ENCODE measurements at places on chromosomes 12 and 14.
A peak's percentile ranks its signal among the peaks of the same experiment; 100 is the strongest.

DNA sequence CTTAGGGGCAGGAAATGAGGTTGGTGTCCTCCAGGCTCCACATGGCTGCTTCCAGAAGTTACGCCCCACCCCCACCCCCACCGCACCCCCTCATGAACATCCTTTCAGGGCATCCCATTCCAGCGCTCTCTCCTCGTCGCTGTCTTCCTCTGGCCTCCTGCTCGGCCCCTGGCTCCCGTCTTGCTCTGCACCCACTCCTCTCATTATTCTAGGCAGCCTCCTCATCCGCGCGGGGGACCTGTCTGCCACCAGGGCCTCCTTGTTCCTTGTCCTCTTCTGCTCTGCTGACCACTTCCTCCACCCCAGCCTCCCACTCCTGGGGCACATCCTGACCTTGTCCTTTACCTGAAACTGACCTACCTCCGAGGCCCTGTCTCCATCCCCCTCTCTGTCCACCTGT is 29.8 kb upstream of the PLEKHG6 start:
- no peak for DNase-seq

DNA sequence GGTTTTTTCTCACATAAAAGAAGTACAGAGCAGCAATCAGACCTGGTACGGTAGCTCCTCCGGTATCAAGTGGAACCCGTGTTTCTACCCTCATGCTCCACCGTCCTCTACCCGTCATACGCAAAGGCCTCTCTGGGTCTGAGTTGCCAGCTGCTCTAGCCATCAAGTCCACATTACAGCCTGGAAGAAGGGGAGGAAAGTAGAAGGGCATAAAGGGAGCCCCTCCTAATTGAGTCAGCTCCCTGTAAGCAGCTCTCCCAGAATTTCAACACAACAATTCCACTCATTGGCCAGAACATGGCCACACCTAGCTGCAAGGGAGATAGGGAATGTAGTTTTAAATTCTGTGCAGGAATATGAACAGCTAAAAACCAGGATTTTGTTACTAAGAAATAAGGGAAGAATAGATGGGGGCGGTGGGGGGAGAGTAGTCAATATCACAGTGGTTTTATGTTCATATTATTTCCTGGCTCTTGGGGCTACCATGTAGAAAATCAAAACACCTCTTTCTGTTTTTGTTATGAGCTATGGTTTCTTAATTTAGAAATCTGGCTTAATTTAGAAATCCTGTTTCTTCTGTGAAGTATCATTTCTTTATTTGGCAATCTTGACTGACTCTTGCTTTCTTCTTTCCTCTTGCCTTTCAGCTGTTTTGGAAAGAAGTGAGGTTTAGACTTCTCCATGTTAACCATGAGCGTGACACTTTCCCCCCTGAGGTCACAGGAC is 103.9 kb downstream of the AKAP6 start:
- DNase-seq = no peak

DNA sequence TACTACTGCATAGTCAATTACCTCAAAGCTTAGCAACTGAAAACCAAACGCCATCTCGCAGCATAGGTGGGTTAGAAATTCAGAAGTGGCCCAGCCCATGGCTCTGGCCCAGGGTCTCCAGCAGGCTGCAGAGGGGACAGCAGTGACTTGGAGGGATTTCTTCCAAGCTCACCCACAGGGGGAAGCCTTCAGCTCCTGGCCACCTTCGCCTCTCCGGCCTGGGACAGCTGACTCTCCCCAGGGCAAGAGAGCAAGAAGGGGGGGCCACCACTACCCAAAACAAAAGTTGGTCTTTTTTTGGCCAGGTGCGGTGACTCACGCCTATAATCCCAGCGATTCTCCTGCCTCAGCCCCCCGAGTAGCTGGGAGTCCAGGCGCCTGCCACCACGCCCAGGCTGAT is 32.2 kb upstream of the ANKRD9 start:
- no peak for DNase-seq

GRCh38 chr14:73455294-73455693 is 3.1 kb downstream of the NUMB start:
- no peak for DNase-seq

GRCh38 chr12:95446506-95446900 is 27.4 kb upstream of the METAP2 start:
- DNase-seq = peak; percentile 80

GRCh38 chr12:59121451-59121850 is 201.1 kb upstream of the LRIG3 start:
- DNase-seq = no peak

- DNase-seq = peak; percentile 88
These were observed 723.4 kb upstream of the MDGA2 start for GRCh38 chr14:48398675-48399282.

DNA sequence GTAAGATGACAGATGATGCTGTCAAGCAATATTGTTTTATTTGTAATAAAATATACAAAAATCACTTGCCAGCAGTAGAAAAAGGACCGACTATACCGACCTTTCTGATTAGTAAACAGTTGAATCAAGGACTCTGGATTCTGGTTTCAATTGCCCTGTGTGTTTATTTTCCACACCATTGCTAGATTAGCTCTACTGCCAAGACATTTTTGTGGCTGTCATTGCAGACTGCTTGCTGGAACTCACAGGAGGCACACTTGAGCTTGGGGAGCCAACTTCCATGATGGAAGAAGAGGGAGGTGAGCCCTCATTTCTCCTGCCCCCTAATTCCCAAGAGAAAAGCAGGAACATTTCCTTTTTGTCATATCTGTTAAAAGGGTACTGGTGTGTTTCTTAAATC is 51.3 kb downstream of the MAPKAPK5 start:
- no peak for DNase-seq

- DNase-seq = no peak
These were observed 28.6 kb downstream of the SLC2A14 start for GRCh38 chr12:7844116-7844515.

DNA sequence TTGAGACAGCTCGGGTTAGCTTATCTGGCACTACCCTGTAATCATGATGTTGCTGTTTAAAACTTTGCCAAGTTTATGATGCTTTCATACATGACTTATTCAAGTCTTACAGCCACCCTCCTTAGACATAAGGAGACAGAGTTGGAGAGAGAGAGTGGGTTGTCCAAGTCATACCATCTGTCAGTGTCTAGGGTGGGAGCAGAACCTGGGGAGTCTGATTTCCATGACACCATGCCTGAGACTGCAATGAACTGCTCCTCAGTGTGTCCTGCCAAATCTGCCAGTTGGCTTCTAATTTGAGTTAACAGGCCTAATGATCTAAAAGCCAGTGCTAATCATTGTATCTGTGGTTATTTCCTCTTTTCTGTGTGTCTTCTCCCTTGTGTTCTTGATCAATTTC is 43.7 kb upstream of the PHC1 start:
- no peak for DNase-seq

DNA sequence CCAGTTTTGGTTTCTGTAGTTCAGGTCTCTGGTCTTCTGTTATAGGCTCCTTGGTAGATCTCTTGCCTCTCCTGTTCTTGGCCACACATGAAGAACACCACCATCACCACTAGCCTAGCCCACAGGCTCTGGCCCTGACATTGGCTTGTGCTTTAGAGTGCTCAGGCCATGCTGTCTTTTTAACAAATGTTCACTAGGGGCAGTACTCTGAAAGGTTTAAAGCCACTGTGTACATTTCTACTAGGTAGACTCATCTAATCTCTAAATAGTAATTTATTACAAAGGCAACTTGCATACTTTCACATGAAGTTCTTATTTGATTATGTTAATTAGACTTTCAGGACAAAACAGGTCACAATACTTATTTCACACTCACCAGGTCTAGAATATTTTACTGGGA is 38.3 kb downstream of the PDE6H start:
- DNase-seq = peak; percentile 54

DNA sequence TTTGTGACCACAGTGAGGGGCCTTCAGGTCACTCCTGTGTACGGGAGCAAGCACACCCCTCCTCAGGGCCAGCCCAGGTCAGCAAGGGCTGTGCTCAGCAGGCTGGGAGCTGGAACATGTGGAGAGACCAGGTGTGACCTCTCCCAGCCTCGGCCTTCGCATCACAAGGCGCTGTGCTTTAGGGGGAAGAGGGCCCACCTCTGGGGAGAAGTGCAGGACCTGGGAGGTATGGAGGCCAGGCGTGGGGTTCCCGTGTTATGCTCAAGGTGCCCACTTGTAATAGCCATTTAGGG is 194.6 kb upstream of the PRMT8 start:
- no peak for DNase-seq

- no peak for DNase-seq
These were observed 836.6 kb downstream of the SLC6A15 start for GRCh38 chr12:84075991-84076390.

GRCh38 chr12:95218150-95219133 is 835 bp downstream of the VEZT start:
- DNase-seq = peak; percentile 37

GRCh38 chr14:59374048-59374447 is 91.1 kb downstream of the GPR135 start:
- no peak for DNase-seq

DNA sequence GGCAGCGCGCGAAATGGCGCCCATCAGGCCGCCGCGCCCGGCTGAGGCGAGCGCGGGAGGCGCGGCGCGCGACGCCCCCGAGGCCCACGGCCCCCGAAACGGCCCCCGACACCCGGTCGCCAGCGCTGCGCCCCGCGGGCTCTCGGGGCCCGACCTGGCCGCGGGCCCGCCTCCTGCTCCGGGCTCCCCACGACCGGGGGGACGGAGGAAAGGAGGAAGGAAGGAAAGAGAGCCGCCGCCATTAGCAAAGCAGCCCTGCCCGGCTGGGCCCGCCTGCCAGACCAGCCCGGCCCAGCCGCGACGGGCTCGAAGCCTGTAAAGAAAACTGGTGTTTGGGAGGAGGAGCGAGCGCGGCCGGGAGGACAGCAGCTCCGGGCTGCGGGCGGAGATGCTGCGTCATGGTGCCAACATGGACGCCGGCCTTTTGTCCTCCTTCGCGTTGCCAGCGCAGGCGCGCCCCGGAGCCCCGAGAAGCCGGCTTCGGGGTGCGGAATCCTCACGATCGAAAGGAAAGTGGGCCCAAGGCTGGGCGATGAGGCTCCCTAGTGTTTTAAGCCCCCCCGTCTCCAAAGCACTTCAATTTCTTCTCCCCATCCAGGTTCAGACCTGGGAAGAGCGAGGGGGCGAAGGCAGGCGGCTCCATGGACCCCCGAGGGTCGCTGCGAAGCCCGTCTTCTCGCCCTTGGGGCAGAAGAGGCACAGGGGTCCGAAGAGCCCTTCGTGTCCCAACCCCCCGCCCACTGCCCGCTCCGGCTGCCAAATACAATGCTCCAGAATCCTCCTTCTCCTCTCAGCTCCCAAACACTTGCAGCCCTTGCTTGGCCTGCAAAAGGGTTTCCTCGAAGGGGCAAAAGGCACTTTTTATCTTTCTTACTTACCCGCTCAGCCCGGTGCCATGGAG is 2.9 kb upstream of the SETD1B start:
- DNase-seq = peak; percentile 79

DNA sequence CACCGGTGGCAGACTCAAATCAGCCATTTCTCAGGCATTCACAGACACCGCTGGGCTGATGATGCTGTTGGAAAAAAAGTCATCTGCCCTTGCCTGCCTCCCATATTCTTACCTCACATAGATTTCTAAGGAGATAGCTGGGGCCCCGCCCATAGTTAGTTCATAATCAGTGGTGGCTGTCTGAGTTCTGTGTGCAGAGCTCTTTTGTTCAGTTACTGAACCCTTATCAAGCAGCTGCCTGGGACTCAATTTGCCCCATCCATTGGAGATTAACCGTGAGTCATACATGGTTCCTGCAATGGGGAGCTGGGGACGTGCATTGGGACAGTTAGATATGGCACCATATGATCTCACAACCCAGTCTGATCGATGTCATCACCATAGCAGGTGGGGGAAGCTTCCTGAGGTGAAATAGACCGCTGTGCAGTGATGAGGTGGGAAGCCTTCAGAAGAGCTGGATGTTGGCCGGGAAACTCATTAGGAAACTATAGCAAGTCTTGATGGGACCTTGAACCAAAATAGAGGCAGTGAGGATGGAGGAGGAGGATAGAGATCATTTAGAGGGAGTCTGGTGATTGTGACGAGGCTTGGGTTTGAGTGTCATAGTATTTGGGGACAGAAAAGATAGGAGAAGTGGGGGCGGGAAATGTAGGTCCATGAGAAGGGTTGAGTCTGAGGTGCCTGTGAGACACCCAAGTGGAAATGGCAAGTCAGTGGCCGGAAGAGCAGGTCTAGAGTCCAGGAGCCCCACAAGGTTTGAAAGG is 147.8 kb downstream of the GCH1 start:
- DNase-seq = no peak

DNA sequence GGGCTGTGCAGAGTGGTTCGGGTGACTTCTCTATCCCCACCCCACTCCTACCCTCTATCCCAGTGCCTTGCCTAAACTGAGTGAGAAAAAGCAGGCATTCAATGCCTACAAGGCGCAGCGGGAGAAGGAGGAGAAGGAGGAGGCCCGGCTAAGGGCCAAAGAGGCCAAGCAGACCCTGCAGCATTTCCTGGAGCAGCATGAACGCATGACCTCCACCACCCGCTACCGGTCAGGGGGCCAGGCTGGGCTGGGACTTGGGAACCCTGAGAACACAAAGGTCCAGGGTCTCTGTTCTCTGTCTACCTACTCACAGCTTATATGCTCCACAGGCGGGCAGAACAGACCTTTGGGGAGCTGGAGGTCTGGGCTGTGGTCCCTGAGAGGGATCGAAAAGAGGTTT is 11.7 kb downstream of the PRPF40B start:
- no peak for DNase-seq

DNA sequence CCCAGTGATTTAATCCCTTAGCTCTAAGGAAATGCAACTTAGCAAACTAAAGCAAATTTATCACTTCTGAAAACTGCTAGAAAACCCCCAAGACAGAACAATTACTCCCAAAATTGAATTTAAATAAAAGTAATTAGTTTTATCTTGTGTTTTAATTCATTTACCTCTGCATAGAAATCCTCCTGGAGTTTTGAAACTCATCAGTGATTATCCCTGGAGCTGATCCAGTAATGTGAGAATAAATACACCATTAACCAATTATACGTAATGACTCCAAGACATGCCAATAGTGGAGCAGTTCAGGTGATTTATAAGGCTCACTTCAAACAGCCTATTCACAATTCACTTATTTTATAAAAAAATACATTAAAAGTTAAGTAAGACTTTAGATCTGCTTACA is 855.3 kb upstream of the FLRT2 start:
- no peak for DNase-seq

DNA sequence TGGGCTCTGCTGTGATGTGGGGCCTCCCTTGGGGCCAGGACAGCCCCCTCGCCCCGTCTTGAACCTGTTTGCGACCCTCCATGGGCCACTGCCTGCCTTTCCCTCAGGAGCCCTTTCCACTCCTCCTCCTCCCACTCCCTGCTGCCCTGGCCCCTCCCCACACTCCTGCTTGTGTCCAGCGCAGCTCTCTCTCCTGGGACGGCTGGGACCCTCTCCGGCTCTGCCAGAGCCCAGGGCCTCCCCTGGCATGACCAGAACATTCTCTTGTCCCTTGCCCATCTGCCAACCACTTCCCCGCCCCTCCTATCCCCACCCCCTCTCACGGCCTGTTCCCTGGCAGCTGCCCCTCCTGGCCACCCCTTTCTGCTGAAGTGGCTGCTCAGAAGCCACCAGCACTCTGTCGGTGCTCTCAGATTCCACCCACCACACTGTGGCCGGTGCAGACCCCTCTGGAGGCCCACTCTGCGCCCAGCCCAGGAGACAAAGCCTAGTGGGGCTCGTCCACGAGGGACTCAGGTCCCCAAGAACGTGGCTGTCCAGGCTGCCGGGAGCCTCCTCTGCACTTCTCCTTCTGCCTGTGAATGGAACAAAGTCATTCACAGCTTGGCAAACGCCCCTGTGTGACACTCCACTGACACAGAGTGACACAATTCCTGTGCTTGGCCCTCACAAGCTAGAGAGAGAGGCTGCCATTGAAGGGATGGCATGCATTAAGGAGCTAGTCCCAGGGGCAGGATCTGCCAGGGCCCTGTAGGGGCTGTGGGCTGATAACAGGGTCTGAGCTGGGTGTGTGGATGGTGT is 1.4 kb downstream of the ASPG start:
- peak; percentile 1 for DNase-seq

GRCh38 chr14:79749065-79749464 is 462.2 kb downstream of the DIO2 start:
- DNase-seq = no peak

Measured in GM23338 (cell line).